ENCODE measurements at places on chromosomes 7 and 10. TPM values are rescaled to one million over a fixed set of nuclear protein-coding genes. Genes with fewer than 3 reads are reported as not detected.

The TMEM178B gene
- 0.96 TPM for total RNA-seq

The COL1A2 gene
- 0.47 TPM for total RNA-seq

The GPC2 gene
- 6.1 TPM for total RNA-seq

The ELOVL3 gene
- total RNA-seq: not detected

The SEC31B gene
- 36.4 TPM for total RNA-seq

The PNLIP gene
- not detected for total RNA-seq

The LDB3 gene
- 0.07 TPM for total RNA-seq

DNA sequence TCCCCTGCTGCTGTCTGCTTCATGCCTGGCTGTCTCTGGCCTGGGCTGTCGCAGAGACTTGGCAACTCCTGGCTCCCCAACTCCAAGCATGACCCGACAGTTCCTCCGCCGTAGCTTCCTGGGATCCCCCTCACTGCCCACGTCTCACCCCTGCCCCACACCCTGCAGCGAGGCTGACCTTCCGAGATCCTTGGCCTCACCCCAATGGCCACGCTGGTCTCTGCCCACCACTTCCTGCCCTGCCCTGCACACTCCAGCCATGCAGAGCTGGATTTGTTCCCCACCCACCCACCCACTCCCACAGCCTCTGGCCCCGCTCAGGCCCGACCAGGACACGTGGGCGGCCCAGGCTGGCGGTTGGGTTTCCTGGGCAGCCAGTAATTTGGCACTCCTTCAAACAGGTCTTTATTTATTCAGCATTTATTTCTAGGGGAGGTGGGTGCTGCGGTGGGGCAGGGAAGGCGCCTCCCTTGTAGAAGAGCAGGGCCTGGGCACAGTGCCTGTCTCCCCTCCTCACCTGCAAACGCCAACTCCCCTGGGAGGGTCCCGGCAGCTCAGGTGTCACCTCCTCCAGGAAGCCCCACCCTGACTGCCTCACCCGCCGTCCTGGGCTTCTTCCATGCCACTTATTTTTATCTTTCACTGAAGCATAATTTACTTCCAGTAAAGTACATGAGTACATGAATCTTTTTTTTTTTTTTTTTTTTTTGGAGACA is 25.5 kb downstream of the GTF2IRD1 start:
- no peak for DNase-seq

- DNase-seq: no peak
Measured at GRCh38 chr10:122282253-122282671, 11.2 kb downstream of the BTBD16 start.

- no peak for DNase-seq
Measured at GRCh38 chr10:10520491-10521385, 496.9 kb upstream of the CELF2 start.

GRCh38 chr10:103473261-103473671 is 5.8 kb downstream of the CALHM3 start:
- DNase-seq: no peak

DNA sequence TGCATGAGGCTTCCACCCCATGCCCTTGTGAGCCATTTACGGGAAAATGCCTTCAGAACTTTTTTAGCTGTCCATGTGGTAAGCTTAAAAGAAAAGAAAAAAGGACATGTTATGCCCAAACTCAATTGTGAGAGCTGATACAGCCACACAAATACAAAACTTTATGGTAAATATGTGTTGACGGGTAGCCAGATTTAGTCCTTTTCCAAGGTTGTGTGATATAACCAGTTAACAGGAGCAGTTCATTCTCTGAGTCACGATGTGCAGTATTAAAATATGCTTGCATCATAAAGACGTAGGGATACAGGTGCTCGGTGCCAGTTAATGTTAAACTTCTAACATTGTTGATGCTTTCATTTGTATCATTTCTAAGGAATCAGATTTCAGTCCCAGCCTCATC is 350.4 kb downstream of the DNAJB6 start:
- no peak for DNase-seq

- DNase-seq: no peak
Measured at GRCh38 chr10:83678850-83679249, 460.5 kb upstream of the GHITM start.

DNA sequence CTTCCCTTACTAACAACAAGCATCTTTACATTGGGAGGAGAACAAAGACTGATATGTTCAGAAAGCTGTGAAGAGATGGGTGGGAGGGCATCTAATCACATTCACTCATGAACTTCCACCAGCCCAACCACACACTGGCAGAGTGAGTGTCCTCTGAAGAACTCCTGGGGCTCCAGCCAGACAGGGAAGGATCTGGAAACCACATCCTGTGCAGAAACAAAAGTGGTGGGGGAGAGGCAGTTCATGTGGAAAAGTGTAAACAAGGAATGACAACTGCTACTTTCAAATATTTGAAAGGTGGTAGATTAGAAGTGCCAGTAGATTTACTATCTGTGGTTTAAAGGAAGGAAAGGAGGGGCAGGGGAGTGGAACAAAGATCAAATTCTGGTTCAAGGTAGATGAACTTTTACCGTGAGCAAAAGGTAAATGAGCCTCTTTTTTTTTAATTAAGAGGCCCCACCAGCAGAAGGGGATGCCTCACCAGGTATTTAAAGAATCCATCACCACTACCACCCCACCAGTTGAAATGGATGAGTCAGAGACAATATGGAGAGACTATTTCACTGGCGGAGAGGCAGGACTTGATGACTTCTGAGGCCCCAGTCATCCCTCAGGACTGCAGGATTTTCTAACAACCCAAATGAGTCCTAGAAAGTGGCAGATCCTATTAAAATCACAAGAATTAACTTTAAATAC is 34.5 kb downstream of the GOT1 start:
- DNase-seq: no peak

DNA sequence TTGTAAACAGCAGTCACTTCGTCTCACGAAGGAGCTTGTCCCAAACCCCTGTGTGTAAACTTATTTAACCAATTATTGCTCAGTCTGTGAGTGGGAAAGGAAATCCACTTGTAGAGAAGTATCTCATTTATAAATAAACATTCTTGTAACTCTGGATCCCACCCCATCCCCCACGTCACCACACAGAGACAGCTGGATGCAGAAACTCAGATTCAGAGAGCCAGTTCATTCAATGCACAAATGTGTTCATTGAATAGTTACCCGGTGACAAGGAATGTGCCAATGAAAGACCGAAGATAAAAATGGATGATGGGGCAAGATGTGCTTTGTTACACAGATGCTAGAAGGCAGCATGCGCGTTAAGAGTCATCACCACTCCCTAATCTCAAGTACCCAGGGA is 8.3 kb upstream of the OCM start:
- no peak for DNase-seq

DNA sequence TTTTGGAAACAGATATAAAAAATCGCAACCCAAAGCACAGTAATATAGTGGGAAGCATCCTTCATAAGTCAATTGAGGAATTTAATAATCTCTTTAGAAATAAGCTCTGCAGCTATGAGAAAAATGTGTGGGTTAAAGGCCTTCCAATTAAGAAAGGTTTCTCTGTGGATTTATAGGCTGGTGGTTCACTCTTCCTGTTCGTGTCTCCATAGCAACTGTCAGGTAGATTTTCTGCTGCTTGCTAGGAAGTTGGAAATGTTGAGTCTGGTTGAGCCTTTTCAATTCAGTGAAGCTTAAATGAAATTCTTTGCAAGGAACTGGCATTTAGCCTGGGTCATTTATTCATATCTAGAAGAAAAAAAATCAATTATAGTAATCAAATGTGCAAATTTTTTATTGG is 652.8 kb upstream of the CELF2 start:
- no peak for DNase-seq

- no peak for DNase-seq
Measured at GRCh38 chr7:46841248-46841647, 740.7 kb downstream of the TNS3 start.

GRCh38 chr10:113916053-113916452 is 61.6 kb downstream of the NHLRC2 start:
- DNase-seq: no peak

- DNase-seq: no peak
Measured at GRCh38 chr10:123513870-123514269, 152.3 kb upstream of the GPR26 start.

- DNase-seq: no peak
Measured at GRCh38 chr10:22379059-22379458, 33.8 kb downstream of the SPAG6 start.

DNA sequence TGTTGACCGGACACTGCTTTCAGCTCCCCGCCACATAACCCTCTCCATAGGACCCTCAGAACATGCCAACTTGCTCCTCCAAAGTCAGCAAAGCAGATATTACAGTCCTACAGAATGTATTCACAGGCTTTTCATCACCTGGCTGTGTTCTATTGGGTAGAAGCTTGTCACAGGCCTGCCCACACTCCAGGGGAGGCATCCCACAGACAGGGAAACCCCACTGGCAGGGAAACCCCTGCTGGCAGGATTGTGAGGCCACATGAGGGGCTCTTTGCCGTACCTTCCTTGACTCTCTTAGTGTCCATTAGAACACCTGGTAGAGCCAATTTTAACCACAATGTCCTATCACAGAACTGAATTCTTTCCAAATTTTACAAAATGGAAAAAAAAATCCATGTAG is 344.2 kb upstream of the MGMT start:
- no peak for DNase-seq

DNA sequence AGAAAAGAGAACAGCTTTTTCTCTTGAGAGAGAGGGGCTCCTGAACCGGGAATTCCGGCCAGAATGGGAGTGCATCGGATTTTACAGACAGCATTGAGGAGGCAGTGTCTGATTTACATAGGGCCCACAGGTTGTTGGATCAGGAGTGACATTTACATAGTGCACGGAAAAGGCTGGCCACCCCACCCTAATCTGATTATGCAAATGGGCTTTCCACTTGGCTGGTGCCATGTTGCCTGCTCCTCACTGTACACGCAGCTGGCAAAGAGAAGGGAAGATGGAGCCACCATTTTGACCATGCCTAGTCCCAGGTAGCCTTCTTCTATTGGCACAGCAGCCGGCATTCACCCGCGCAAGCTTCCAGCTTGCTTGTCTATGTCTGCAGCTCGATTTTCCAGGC is 77.5 kb upstream of the FAM171A1 start:
- DNase-seq: no peak

- peak; percentile 49 for DNase-seq
Measured at GRCh38 chr10:112307358-112308124, 24.3 kb downstream of the TECTB start.

- no peak for DNase-seq
Measured at GRCh38 chr10:5566614-5567013, 41.9 kb downstream of the CALML3 start.

- DNase-seq: peak; percentile 79
Measured at GRCh38 chr7:150322833-150323681, at the start of the genes ACTR3C and LRRC61. TSS of gene ACTR3C (minus strand) at chr7:150323545. CDS start at chr7:150295296, 28,249 bp downstream. TSS of gene LRRC61 (plus strand) at chr7:150323355. CDS start at chr7:150336862, 13,507 bp downstream.

DNA sequence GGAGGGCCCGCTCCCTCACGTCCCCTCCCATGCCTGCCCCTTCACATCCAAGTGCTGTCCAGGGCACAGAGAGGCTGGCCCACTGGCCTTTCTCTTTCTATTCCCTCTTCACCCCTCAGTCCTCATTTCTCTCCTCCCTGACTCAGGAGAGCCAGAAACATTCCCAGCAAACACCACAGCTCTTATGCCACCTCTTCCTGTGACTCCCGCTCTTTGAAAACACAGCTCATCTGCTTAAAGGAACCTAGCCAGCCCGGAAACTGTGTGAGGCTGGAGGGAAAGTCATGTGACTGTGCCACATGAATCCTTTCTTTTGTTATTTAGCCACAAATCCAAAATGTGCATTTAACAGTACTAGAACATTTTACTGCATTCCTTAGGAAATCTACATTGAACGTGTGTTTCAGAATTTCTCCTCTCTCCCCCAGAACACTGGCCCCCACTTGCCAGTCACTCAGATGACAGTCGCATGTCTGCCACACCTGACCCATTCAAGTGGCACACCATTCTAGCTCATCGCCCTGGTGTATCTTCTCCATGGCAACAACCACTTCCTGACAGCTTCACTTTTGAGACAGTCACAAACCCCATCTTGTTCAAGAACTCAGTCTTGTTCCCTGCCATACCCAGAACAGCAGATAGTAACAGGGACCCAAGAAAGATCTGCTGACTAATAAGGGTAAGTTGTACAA is 42.8 kb downstream of the GRB10 start:
- peak; percentile 62 for DNase-seq
